ENCODE measurements at places on chromosomes 1 and 21. TPM values are rescaled to one million over a fixed set of nuclear protein-coding genes. Genes with fewer than 3 reads are reported as not detected.

IFFO2 gene
- total RNA-seq = 54.9 TPM

CA6 gene
- total RNA-seq = not detected

RNU1-2 gene
- total RNA-seq = under 0.01 TPM

RHD gene
- total RNA-seq = not detected

SLC25A34 gene
- total RNA-seq = 0.30 TPM

SLC45A3 gene
- 3.0 TPM for total RNA-seq

AUNIP gene
- 5.2 TPM for total RNA-seq

Measured in hair follicular keratinocyte (primary cell).